ENCODE measurements at places on chromosomes 16 and 17.

DNA sequence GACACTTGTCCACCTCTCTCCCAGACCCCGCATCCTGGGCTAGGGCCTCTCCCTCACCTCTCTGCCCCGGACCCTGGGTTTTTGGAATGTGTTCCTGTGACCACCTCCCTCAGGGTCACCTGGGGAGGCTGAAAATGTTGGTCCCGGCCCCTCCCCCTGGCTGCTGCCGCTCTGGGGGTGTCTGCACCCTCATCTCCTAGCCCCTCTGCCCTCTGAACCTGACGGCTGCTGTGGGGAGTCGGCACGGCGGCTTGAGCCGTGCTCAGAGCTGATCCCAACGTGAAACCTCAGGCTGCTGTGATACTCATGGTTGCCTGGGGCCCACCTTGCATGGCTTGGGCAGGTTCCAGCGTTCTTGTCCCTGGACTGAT lies 42.8 kb downstream of the ADCY7 start:
- no peak for DNase-seq

GRCh38 chr16:86403085-86403484 lies 107.2 kb upstream of the FOXF1 start:
- DNase-seq = no peak

DNA sequence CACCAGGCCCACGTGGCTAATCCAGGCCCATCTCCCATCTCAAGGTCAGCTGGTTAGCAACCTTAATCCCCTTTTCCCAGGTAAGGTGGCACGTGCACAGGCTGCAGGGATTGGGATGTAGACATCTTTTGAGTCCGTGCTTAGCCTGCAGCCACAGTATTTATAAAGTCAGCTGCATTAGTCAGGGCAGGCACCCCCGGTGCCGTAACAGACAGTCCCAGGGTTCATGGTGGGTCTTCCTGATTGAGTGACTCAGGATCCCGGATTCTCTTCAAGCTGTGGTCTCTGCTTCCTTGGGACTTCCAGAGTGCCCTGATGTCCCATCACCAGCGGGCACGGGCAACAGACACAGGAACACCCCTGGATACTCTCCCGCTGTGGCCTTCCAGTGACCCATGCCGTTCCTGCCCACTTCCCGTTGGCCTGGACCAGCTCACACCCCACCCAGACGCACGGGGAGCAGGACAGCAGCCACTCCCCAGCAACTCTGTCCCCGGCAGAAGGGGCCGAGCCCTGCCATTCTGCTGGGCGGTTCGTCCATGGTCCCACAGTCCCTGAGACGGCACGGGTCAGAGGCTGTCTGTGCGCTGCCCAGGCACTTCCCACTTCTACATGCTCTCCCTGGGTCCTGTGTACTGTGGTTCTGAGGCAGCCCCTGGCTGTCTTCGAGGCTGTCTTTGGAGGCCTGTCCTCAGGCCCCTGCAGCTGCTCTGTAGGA lies 248.6 kb upstream of the GSE1 start:
- DNase-seq = no peak

DNA sequence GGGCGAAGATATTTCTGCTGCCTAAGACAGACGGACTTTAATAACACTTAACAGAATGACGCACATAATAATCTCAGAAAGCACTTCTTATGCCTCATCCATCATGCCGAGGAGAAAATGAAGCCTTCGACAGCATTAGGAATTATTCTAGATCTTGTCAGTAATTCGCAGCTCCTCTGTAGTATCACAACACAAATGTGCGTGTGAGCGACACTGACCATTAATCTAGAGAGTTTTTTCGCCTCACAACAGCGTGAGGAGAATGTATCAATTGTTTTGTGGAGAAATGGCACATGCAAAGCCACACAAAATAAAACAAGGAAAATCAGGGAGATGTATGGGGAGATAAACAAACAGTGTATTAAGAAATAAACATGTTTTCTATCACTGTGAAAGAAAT lies 410.2 kb upstream of the PSMD7 start:
- no peak for DNase-seq

- DNase-seq = peak; percentile 81
These were observed at the start of gene HAS3 for GRCh38 chr16:69105501-69106361. HAS3 (plus strand) TSS chr16:69105653; CDS start chr16:69109396, 3,743 bp downstream.

- DNase-seq = no peak
These were observed 230.7 kb downstream of the BCAS3 start for GRCh38 chr17:60908324-60908723.

DNA sequence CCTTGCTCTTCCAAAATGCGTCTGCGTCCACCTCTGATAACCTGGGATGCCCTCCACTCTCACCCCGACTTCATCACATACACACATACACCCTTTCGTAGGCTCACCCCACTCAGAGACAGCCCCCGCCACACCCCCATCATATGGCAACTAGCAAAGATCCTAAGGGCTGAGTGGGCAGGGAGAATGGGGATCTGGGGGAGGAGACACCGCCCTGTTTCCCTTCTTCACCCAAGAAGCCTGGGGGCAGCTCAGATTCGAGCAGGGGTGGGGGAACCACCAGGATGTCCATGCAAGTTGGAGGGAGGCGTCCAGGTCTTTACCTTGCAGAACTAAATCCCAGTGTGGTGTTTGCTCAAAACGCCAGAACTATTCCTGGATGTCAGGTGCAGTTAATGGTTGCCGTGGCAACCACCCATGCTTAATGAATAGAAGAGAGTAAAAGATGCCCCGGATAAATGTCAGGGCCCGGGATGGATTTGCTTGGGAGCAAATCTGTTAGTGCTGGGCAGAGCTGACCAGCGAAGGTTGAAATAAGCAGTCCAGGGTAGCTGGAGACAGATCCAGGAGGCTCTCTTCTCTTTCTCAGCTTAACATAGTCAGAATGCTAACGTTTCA lies 72.8 kb downstream of the CACNG3 start:
- no peak for DNase-seq

- no peak for DNase-seq
These were observed 387.8 kb upstream of the SALL1 start for GRCh38 chr16:51538707-51539498.

DNA sequence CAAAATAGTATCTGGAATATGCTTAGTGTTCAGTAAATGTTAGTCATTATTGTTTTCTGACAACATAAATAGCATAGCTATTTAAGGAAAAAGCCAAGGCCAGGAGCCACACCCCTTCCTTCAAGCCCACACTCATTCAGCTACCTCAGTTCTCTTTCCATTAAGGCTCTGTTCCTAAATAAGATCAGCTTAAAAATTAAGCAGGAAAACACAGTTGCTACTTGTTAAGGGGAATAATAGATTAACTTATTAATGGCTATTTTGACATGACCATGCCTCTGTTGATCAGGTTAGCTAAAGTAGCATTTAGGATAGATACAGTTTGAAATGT lies 158.1 kb downstream of the CHD9 start:
- no peak for DNase-seq

DNA sequence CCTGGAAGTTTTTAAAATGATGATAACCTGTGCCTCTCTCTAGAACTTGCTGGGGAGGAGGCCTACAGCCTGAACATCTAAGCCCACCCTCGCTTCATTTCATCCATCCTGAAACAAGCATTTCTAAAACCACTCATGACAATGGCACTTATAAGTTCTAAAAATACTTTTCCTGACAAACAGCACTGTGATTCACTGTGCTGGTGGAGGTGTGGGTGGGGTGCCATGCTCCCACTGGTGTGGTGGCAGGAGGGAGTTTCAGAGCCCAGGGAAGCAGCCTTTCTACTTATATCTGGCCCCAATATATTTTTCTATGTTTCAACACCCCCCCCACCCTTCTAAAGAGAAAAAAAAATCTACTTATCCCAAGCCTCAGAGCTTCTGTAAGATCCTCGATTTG lies 52.6 kb downstream of the RAB11FIP4 start:
- no peak for DNase-seq

GRCh38 chr16:12637002-12637401 lies 166.7 kb downstream of the CPPED1 start:
- DNase-seq = no peak

DNA sequence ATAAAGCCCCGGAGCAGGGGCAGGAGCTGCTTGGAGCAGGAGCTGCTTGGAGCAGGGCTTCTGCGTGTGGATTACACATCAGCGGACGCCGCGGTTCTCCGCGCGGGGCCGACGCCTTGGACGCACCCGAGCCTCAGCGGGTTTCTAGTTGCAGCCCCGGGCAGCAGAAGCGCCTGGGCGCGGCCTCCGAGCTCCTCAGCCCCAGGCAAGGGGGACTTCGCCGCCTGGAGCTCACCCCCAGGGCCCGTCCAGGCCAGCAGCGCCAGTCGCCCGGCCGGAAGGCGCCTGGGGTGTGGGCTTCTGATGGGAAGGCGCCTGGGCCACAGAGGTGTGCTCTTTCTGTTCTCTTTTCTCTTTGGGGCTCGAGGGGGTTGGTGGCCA lies 6.3 kb downstream of the FOXF1 start:
- DNase-seq = no peak

GRCh38 chr16:4726616-4727015 lies 7.5 kb downstream of the ANKS3 start:
- DNase-seq = no peak

DNA sequence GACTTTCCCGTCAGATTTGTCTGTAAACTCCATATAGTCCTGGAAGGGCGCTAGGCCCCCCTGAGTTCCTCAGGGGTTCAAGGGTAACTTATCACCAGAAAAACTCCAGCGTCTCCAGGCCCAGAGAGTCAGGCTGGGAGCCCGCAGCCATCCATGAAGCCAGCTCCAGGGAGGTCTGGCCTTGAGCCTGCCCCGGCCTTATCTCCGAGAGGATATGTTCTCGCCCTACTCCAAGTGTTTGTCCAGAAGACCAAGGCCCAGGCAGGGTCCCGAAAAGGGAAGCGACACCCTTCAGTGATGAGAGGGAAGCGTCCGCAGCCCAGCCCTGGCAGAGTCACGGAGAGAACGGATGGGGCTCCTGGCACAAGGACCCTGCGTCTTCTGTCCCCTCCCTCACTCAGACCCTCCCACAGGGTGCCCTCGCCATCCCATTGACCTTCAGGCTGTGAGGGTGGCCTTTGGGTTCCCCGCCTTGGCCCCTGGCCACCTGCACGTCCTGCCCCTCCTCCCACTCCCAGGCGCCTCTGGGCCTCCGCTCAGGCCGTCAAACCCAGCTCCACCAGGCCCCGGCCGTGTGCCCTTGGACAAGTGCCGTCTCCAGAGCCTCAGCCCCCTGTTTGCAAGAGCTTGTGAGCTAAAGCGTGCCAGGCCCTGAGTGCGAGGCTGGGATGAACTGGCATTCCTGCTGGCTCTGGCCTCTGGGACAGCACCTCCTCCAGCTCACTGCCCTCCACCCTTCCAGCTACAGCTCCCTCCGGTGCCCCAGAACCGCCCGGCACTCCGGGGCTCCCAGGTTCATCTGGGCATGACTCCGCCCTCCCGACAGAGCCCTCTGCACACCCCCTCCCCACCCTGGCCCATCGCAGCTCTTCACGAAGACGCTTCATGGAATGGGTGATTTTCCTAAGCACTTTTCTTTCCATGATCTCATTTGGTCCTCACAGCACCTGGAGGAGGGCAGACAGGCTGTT lies 83.4 kb downstream of the ZDHHC7 start:
- no peak for DNase-seq

DNA sequence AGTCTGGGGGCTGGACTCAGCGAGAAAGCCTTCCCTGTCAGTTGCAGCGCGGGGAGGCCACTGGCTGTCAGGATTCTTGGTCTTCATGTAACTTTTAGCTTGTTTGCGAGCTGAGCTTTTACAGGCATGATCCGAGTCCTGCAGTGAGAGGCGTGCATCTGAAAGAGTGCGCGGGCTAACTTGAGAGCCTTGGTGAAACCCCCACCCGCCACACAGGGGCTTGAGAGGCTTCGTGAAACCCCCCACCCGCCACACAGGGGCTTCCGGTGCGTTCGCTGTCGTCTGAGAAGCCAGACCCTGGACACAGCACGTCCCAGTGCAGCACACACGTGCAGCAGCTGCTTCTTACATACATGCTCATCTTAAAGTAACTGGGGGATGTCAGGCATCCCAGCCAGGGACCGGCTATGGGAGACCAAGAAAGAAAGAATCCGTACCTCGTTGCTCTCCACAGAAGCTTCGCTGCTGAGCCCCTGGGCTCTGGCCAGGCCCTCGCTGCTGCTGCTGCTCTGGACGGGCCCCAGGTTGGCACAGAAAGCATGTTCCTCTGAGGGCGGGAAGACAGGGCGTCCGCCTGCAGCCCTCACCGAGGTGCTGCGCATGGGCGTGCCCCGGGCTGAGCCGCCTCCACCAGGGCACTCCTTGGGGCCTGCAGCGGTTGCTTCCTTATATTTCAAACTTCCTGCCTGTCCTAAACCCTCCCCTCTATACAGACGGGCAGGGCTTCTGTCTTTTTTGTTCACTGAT lies 7.8 kb downstream of the NUDT16L1 start:
- DNase-seq = no peak

DNA sequence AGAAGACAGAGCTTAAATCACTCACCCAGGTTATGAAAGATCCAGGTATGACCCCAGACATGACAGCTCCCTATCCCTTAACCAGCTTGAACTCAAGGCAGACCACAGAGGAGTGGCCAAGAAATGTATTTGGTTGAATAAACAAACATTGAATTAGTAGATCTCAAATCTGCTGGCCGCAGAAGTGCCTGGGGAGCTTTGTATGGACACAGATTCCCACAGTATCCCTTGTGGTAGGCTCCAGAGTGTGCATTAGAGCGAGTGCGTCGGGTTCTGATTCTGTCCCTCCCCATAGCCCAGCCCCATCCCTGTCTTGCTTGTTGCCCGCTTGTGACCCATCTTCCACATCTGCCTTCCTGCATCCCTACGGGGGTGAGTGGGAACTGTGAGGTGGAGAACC lies 118.8 kb upstream of the FOXF1 start:
- DNase-seq = no peak

DNA sequence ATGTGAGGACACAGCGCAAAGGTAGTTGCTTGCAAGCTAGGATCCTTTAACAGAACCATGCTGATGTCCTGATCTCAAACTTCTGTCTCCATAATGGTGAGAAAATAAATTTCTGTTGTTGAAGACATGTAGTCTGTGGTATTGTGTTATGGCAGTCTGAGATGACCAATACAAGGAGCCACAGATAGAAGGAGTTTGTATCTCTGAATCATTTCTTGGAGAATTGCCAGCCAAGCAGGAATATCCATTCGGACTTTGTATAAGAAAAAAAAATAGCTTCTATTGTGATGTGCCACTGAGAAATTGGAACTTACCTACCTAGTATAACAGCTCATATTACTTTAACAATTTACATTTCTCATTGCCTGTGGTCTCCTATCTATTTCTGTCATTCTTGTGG lies 447.6 kb upstream of the CA10 start:
- DNase-seq = no peak

Data from hematopoietic multipotent progenitor cell treated with erythropoietin and hydrocortisone succinate and interleukin-3 and kit ligand, for 6 days (in vitro differentiated cells).